ENCODE measurements at places on chromosomes 13 and 19. TPM values are rescaled to one million over a fixed set of nuclear protein-coding genes. Genes with fewer than 3 reads are reported as not detected.

- DNase-seq, result no peak
Observed at GRCh38 chr13:46401432-46401831, 14.4 kb upstream of the RUBCNL start.

- DNase-seq, result no peak
Observed at GRCh38 chr19:16417660-16418596, 53.8 kb downstream of the EPS15L1 start.

GRCh38 chr13:43057653-43058317 is 34.4 kb downstream of the DNAJC15 start:
- DNase-seq, result no peak

DNA sequence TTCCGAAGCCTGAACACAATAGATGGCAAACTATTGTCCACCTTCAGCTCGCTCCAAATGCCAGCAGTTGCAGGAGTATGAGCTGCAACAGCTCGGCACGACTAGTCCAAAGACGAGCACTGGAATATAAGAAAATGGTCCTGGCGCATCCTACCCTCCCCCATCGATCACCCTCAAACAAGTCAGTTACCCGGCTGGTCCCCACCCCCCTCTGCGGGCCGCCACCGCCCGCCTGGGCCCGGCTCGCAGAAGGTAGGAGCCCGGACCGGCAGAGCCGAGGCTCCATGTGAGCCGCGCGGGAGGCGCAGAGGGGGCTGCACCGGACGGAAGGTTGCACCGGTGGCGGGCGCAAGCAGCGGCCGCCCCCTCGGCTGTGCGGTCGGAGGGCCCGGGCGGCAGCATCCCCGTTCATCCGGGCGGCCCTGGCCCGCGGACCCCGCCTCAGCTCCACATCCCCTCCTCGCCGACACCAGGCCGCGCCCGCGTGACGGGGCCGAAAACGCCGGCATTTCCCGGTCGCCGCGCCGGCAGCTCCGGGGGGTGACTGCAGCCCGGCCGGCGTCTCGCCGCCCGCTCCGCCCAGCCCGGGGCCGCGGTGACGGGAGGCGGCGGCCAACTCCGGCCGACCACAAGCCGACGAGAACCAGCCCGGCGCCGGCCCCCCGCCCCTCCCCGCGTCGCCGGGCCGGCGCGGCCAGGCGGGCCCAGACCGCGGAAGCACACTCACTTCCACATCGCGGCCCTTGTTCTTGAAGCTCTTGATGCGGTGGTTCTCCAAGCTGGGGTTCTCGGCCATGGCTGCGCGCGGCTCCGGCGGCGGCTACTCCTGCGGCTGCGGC is 552 bp downstream of the KPNA3 start:
- DNase-seq, result no peak

DNA sequence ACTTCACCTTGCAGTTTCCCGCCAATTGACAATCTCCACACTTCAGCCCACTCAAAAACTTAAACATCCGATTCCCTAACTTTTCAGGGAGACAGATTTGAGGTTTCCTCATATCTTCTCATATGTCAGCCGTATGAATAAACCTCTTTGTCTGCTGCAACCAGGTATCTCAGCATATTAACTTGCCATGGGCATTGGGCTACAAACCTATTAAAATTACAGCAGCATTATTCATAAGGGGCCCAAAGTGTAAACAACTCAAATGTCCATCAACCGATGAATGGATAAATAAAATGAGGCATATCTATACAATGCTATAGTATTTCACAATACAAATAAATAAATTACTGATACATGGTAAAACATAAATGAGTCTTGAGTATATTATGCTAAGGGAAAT is 179.4 kb upstream of the ATXN8OS start:
- no peak for DNase-seq

Gene STOML3
- not detected for total RNA-seq

Gene ANKRD24
- total RNA-seq, result 2.5 TPM

Measured in esophagus muscularis mucosa (tissue), 4 donors.